Activated B cell treated with CpG ODN at 0.5 μM for 24 hours (primary cell): ENCODE measurements at places on chromosomes 6 and 20. TPM values are rescaled to one million over a fixed set of nuclear protein-coding genes. Genes with fewer than 3 reads are reported as not detected.

Gene LRRN4
- total RNA-seq: not detected in 2 replicates

Gene SPO11
- total RNA-seq: not detected in 2 replicates

Gene EFCAB8
- total RNA-seq: 0.71 TPM in 2 replicates

Gene CGAS
- 22.7 and 24.3 TPM in 2 replicates for total RNA-seq

Gene SRMS
- 0.16 TPM in 1 of 2 replicates, not detected in the other for total RNA-seq
